Brain pericyte (primary cell): ENCODE measurements at places on chromosomes 16 and 17.
A peak's percentile ranks its signal among the peaks of the same experiment; 100 is the strongest.

DNA sequence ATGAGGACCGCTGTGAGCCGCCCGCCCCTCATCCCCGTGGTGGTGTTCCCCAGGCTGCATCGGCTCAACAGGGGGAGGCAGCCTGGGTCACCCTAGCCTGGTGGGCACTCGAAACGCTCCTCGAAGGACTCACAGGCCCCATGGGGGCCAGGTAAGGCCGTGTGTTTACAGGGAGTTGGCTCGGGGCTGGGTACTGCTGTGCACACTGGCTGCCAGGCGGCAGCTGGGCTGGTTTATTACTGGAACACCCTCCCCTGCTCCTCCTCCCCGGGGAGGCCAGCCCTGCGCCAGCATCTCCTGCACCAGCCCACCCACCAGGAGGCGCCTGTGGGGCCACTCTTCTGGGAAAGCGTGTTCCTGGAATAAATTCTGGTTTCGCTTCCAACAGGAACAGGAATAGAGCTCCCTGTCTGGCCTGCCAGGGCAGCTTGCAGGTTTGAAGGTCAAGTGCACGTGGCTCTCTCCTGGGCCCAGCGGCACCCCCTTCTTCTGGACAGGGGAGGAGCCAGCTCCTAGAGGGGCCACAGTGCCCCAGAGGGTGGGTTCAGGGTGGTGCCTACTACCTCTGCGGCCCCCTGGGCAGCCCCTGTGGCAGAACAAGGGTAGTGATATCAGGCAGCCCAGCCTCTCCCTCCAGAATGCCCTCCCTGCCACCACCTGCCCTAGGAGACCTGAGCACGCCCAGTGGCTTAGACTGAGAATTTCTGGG, 11.3 kb downstream of the MCRIP1 start:
- no peak for DNase-seq

GRCh38 chr16:66516509-66516807, 33.5 kb downstream of the TK2 start:
- no peak for DNase-seq

DNA sequence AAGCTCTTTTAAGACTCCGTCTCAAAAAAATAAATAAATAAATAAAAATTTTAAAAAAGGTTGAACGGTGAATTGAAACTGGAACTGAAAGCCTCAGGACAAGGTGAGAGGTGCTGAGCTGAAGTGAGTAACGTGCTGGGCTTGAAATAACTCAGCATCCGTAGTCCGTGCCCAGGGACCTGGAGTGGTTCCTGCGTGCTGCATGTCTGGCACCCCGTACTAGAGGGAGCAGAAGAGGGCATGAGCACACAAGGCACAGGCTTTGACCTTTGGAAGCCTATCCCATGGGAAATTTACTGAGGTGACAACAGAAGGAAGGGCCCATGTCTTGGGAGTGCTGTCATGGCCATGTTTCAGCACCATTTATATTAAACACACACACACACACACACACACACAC, 4.5 kb upstream of the MEIOB start:
- DNase-seq: no peak

GRCh38 chr16:47492428-47493377, 31.6 kb downstream of the PHKB start:
- DNase-seq: peak; percentile 39

DNA sequence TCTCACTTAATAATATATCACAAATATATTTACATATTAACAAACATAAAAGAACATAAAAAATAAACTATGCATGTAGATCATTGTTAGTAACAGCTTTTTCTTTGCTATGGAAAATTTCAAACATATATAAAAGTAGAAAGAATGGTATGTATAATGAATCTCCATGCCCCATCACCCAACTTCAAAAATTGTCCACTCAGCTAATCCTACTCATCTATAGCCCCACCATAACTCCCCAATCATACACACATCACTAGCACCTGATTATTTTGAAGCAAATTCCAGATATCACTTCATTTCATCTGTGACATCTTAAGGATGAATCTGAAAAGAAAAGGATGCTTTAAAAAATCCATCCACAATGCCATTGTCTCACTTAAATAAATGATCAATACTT, 46.8 kb downstream of the SHISA6 start:
- no peak for DNase-seq

DNA sequence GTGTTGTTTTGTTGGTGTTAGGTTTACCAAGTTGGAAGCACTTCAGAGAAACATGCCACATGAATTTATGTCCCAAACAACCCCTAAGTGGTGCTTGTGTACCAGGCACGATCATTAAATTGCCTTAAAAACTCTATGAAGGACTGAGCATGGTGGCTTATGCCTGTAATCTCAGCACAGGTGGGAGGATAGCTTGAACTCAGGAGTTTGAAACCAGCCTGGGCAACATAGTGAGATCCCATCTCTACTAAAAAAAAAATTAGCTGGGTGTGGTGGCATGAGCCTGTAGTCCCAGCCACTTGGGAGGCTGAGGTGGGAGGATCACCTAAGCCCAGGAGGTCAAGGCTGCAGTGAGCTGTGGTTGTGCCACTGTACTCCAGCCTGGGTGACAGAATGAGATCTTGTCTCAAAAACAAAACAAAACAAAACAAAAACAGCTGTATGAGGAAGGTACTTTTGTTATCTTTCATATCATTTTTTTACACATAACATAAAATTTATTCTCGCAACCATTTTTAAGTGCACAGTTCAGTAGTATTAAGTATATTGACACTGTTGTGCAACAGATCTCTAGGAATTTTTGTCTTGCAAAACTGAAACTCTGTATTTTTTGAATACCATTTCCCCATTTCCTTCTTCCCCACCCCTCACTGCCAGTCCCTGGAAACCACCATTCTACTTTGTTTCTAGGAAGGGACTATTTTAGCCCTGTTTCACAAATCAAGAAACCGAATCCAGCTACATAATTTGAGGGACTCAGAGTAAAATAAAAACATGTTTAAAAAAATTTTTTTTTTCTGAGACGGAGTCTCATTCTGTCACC, 14.3 kb upstream of the RBBP6 start:
- no peak for DNase-seq

DNA sequence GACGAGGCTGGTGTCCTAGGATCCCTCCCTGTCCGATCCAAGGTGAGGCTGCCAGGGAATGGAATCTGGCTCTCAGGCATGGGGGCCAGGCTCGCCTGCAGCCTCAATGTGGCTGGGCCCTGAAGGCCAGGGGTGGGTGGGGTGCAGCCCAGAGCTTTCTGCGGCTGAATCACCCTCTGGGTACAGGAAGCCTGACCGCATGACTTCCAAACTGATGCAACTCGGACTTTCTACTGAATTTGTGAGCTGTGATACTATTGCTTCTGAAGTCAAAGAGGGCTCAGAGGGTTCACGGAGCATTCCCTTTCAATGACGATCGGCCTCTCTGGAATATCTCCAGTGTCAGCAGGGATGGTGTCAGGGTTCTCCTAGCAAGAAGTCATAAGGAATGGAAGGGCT, 123.7 kb downstream of the METRNL start:
- peak; percentile 84 for DNase-seq

GRCh38 chr16:49921791-49922456, 66.0 kb upstream of the ZNF423 start:
- no peak for DNase-seq

- DNase-seq: no peak
These were observed 76.1 kb upstream of the ASIC2 start for GRCh38 chr17:33369149-33369548.

- no peak for DNase-seq
These were observed 133.3 kb downstream of the CA10 start for GRCh38 chr17:52025236-52025635.

DNA sequence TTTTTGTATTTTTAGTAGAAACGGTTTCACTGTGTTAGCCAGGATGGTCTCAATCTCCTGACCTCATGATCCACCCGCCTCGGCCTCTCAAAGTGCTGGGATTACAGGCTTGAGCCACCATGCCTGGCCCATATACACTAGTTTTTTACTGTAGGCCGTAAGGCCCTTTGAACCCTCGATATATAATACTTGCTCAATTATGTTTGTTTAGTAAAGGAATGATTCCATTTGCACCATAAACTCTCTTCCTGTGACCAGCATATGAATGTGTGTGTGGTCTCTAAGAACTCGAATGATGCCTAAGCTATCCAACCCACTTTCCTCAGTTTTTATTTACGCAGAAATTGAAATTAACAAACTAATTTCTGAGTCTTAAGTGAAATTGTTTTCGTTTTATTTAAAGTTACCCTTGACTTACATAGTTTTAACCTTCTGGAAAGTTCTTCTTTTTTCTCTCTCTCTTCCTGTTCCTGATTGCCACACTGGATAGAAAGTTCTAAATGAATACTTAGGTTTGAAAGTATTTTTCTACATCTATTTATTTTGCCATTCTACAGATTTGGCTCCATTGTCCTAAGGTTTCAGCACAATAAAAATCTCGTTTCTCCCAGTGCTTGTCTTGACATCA, 37.9 kb downstream of the PIGL start:
- no peak for DNase-seq

DNA sequence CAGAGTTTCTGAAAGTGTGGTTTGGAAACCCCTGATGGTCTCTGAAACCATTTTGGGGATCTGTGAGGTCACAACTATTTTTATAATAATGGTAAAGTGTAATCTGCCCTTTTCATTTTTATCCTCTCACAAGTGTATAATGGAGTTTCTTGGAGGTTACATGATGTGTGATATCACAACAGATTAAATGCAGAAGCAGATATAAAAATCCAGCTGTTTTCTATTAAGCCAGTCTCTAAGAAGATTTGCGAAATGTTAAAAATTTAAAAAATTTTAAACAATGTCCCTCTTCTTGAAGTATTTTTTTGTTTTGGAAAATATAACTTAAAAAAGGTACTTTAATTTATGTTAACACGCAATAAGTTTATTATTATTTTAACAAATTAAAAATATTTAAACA, 48.7 kb downstream of the RPGRIP1L start:
- DNase-seq: no peak

GRCh38 chr17:49987681-49988441, 7.2 kb downstream of the DLX3 start:
- DNase-seq: no peak

DNA sequence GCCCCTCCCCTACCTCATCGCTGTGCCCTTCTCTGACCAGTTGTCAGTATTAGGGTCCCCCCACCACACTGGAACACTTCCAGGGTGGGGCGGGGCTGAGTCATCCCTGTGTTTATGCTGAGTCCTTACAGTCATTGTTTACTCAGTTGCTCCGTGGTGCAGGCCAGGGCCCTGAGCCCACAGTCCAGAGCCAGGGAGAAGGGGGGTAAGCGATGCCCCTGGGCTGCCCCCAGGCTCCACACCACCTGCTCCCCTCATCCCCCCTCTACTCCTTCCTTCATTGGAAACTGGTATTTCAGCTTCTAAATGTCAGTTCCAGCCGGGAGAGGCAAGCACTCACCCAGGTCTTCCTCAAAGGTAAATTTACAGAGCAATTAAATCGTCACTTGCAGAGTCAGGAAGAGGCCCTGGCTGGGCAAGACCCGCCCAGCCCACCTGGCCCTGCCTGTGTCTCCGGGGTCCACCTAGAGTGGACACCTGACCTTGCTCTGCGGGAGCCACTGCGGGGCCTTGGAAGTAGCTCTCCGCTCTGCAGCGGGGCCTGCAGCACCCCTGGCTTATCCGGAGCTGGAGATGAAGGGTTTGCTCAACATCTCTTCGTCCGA, 4.8 kb downstream of the ATP2A3 start:
- DNase-seq: no peak

DNA sequence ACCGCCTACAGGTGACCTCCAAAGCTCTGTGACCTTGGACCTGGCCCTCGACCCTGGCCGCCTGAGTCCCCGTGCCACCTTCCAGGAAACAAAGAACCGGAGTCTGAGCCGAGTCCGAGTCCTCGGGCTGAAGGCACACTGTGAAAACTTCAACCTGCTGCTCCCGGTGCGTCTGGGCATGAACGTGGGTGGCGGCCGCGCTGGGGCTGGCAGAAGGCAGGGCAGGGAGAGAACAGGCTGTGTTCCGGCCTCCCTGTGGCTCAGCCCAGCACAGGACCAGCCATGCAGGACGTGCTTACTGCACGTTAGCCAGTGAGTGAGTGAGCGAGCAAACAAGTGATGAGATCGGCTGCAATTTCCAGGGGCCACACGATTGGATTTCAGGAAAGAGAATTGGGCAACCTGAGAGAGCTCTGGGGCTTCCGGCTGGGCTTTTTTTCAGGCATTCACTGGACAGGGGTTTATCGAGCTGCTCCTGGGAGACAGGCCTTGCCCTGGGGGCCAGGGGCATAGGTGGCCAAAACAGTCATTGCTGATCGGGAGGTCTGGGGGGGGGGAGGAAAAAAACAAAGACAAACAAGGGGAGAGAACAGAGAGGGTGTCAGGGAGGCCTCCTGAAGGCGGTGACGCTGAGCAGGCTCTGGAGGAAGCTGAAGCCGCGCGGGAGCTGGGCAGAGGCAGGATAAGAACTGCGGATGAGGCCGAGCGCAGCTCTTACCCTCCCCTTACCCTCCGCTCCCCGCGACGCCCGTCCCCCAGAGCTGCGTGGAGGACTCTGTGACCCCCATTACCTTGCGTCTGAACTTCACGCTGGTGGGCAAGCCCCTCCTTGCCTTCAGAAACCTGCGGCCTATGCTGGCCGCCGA, 16.9 kb downstream of the ITGAX start:
- DNase-seq: no peak

DNA sequence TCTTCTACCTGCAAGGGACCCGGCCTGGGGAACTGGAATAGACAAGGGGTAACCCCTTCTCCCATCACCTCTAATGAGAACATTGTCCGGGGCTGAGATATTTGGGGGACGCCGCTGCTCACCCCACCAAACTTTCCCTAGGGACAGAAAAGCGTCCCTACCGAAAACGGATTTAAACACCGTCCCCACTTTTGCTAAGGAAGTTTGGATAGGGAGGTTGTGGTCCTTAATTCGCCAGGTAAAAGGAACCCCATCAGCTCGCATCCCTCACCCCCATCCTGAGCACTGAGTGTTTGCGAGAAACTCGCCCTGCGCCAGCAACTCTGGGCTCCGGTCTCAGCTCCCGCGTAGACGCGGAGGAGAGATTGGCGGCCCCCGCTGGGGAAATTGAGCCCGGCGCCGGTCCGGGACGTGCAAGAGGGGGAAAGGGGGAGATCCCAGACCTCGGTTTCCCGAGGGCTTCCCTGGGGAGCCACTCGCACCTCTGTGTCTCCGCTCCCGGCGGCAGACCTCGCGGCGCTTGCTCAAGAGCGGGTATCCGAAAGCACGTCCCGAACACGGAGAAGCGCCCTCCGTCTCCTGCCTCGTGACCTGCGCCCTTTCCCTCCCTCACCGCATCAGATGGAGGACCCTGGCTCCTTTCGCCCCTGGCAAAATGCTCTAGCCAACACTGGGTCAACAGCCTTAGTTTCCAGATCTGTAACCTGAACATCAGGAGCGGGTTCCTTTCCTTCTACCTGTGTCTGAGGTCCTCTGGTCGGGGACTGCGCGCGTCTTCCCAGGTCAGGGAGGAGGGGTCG, 3.1 kb upstream of the SOX9 start:
- no peak for DNase-seq

GRCh38 chr16:57081744-57082143, 10.6 kb upstream of the CPNE2 start:
- DNase-seq: no peak

DNA sequence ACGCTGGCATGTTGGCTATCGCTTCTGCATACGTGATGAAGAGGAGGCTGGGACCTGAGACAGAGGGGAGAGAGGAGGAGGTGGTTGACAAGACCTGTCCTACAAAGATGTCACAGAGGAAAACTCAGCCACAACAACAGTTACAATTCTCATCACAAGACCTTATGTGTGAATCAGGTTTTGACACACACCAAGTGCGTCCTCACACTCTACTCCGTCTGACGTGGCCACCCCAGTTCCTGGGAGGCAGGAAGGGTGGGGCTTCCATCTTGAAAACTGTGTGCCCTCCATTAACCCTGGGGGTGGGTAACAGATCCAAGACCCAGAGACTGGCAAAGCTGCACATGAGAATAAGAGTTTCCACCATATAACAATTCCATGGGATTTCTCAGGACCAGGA, 24.1 kb downstream of the SLC6A4 start:
- DNase-seq: no peak

GRCh38 chr16:66906916-66907836, 11.5 kb downstream of the CDH16 start:
- DNase-seq: no peak
